ENCODE measurements at places on chromosomes 2 and 18.

GRCh38 chr2:215071676-215072075 lies 66.8 kb downstream of the ABCA12 start:
- DNase-seq, result no peak

DNA sequence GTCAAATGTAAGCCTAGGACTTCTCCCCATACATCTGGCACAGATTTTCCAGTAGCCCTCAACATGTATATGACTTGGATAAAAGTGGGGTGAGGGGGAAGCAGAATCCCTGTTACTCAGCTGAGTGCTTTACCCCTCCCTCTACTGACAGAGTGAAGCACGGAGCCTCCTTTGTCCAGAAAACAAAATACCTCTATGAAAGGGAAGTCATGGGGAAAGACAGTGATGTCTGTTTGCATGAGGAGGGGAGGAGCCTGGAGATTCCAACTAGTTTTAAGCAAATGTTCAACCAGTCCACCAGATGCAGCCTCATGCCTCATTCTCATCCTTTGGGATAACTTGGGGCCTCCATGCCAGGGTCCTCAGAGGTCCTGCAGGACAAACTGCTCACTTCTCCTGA lies 203.9 kb downstream of the SMAD2 start:
- no peak for DNase-seq

DNA sequence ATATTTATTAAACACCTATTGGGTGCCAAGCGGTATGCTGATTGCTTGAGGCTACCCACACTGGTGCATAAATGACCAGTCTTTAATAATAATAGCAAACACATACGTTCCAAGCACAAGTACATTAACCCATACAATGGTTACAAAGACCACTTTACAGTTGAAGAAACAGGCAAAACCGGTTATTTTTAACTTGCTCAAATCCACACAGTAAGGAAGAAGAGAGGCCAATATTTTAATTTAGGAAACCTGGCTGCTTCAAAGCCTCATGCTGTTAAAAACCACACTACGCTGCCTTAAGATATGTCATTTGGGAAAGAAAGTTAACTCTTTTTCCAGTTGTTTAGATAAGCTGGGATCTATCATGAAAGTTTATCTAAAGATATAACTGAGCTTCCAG lies 2.4 kb upstream of the IMPA2 start:
- no peak for DNase-seq

- no peak for DNase-seq
These were observed 17.5 kb downstream of the ACAA2 start for GRCh38 chr18:49795612-49796552.
